ENCODE measurements at places on chromosomes 6 and 20. TPM values are rescaled to one million over a fixed set of nuclear protein-coding genes. Genes with fewer than 3 reads are reported as not detected.

The KCNB1 gene
- total RNA-seq: 2.3 TPM

GRCh38 chr20:41169791-41170351 is 32.5 kb downstream of the PLCG1 start:
- DNase-seq: no peak

GRCh38 chr6:5025911-5026819 is 22.3 kb upstream of the RPP40 start:
- no peak for DNase-seq

The SOX12 gene
- total RNA-seq: 3.9 TPM

DNA sequence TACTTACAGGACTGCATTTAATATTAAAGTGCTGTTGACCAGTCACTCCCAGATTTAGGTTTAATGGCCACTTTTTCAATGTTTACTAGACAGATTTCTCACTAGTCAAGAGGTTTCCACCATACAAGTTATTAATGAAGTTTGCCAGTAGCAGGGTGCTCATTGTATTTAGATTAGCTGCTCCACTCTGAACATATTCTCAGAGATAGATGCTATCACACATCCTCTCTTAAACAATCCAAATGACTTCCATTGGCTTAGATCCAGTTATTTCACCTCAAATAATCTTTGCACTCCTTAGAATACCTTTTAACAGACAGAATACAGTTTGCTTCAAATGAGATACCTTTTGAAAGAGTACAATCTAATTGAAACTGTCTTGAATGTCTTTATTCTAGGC is 276.1 kb downstream of the HDGFL1 start:
- no peak for DNase-seq

- no peak for DNase-seq
These were observed 449 bp upstream of the AVP start for GRCh38 chr20:3084986-3085360.

GRCh38 chr6:25217829-25218228 is 61.3 kb upstream of the CARMIL1 start:
- no peak for DNase-seq

DNA sequence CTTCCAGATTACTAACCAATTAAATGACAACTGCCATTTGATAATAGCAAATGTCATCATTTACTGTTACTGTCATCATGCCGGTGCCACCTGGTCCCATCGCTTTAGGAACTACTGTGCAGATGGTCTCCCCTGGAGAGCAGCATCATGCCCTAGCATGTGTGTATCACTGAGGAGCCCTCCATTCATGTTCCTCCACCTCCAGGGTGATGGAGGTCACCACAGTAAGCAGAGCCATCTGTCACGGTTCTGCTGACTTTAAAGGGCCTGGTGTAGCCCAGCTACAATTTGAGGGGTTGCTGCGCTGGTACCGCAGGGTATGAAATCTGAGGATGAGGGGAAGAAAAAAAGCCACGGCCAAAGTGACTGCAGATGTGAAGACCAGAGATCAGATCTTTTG is 118.8 kb upstream of the KCNK16 start:
- DNase-seq: no peak

The AIG1 gene
- 32.9 TPM for total RNA-seq
